Activated CD4-positive, alpha-beta T cell treated with anti-CD3 and anti-CD28 coated beads for 36 hours (primary cell): ENCODE measurements at places on chromosomes 2 and 18. TPM values are rescaled to one million over a fixed set of nuclear protein-coding genes. Genes with fewer than 3 reads are reported as not detected.

The MOGAT1 gene
- not detected for total RNA-seq

The NETO1 gene
- total RNA-seq: not detected

The HOXD1 gene
- total RNA-seq: not detected

- peaks cover 15% of the 10 kb centered on the region for H3K4me1 ChIP-seq
- no peak overlapping the region for H3K4me3 ChIP-seq
- H3K36me3 ChIP-seq: no peaks in the 10 kb centered on the region
- no peak for DNase-seq
- no peaks in the 10 kb centered on the region for H3K27me3 ChIP-seq
- no peak overlapping the region for H3K27ac ChIP-seq
Measured at GRCh38 chr2:111986116-111986900, 68.8 kb upstream of the TMEM87B start.

- no peak for DNase-seq
- peaks cover 4% of the 10 kb centered on the region for H3K27me3 ChIP-seq
- H3K36me3 ChIP-seq: no peaks in the 10 kb centered on the region
- H3K4me1 ChIP-seq: no peaks in the 10 kb centered on the region
- H3K27ac ChIP-seq: no peak overlapping the region
Measured at GRCh38 chr2:114010001-114010400, 120.1 kb downstream of the ACTR3 start.

DNA sequence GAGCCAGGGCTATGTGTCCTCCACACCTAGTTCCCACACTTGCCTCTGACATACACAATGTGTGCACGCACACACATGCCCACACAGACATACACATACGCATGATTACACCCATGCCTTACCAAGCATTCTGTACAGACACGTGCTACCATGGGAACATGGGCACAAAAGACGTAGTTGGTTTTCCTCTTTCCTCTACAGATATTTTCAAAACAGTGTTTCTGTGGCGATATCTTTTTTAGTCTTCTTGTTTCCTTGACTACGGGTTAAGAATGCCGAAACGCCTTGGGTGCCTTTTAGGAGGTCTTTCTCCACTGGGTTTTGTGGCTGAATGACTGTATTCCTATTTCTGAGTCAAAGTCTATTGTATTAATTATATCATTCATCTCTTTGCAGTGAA is 75.5 kb upstream of the SPTBN1 start:
- H3K27me3 ChIP-seq: no peaks in the 10 kb centered on the region
- H3K36me3 ChIP-seq: no peaks in the 10 kb centered on the region
- no peak overlapping the region for H3K4me3 ChIP-seq
- no peak for DNase-seq

GRCh38 chr18:6561016-6561415 is 146.3 kb upstream of the L3MBTL4 start:
- H3K27ac ChIP-seq: no peak overlapping the region
- no peaks in the 10 kb centered on the region for H3K4me1 ChIP-seq
- H3K4me3 ChIP-seq: no peak overlapping the region
- H3K36me3 ChIP-seq: no peaks in the 10 kb centered on the region
- peaks cover 10% of the 10 kb centered on the region for H3K27me3 ChIP-seq

DNA sequence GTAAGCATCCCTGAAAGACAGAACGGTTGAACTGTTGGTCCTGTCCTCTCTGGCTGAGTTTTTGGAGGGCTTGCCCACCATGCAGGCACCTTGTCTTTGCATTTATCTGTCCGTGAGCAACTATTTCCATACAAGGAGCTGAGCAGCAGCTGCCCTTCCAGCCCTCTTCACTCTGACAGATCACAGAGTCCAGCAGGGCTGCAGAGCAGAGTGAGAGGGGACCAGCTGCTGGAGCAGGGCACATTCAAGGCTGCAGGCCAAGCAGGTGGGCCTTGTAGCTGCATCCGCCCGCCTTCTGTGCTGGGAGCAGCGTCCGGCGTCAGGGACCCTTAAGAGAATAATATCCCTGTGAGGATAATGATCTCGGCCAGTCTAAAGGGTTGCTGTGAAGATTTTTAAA is 9.5 kb downstream of the SMYD1 start:
- no peaks in the 10 kb centered on the region for H3K27me3 ChIP-seq
- no peak overlapping the region for H3K27ac ChIP-seq
- no peak overlapping the region for H3K4me3 ChIP-seq
- no peaks in the 10 kb centered on the region for H3K36me3 ChIP-seq
- H3K4me1 ChIP-seq: no peaks in the 10 kb centered on the region
- DNase-seq: no peak
